ENCODE measurements at places on chromosomes 5 and 9. TPM values are rescaled to one million over a fixed set of nuclear protein-coding genes. Genes with fewer than 3 reads are reported as not detected.

- DNase-seq: no peak
These were observed 99.1 kb upstream of the RASGRF2 start for GRCh38 chr5:80860924-80861613.

The ZFP37 gene
- 12.7 TPM for total RNA-seq

GRCh38 chr9:127126971-127127370, 4.5 kb upstream of the ANGPTL2 start:
- DNase-seq: no peak

GRCh38 chr9:21801683-21802417, 586 bp upstream of the MTAP start:
- DNase-seq: no peak

- no peak for DNase-seq
These were observed 1364.3 kb downstream of the EFNA5 start for GRCh38 chr5:106306313-106307028.
